ENCODE measurements at places on chromosomes 12 and 14. TPM values are rescaled to one million over a fixed set of nuclear protein-coding genes. Genes with fewer than 3 reads are reported as not detected.

- H3K27ac ChIP-seq: peak overlapping the region; percentile 80
- peaks cover 19% of the 10 kb centered on the region for H3K4me1 ChIP-seq
- peaks cover 7% of the 10 kb centered on the region for H3K36me3 ChIP-seq
- no peak for DNase-seq
Measured at GRCh38 chr14:89166633-89167032, 250.4 kb downstream of the FOXN3 start.

The LYZ gene
- total RNA-seq: 4.5 TPM

DNA sequence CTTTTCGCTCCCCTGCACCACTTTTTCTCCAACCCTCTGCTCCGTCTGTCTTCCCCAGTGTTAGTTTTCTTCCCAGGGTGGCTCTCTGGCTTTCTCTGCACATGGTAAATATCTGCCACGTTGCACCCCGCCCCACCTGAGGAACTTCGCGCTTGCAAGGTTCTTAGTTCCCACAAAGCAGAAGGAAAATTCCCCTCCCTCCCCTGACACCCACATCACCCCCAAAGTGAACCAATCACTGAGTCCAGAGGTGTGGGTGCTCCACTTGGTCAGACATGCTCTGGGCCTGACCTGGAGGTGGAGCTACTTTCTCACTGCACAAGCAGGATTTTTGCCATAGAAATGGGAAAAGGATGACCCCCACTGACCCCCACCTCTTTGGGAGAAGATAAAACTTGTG lies 415.0 kb downstream of the FUT8 start:
- no peak overlapping the region for H3K27ac ChIP-seq
- no peaks in the 10 kb centered on the region for H3K36me3 ChIP-seq
- DNase-seq: no peak
- no peaks in the 10 kb centered on the region for H3K27me3 ChIP-seq

- H3K27ac ChIP-seq: no peak overlapping the region
- no peaks in the 10 kb centered on the region for H3K27me3 ChIP-seq
- H3K4me1 ChIP-seq: no peaks in the 10 kb centered on the region
- no peak overlapping the region for H3K4me3 ChIP-seq
Measured at GRCh38 chr12:104480826-104481440, 24.2 kb downstream of the CHST11 start.

The CHGA gene
- total RNA-seq: 0.32 TPM

DNA sequence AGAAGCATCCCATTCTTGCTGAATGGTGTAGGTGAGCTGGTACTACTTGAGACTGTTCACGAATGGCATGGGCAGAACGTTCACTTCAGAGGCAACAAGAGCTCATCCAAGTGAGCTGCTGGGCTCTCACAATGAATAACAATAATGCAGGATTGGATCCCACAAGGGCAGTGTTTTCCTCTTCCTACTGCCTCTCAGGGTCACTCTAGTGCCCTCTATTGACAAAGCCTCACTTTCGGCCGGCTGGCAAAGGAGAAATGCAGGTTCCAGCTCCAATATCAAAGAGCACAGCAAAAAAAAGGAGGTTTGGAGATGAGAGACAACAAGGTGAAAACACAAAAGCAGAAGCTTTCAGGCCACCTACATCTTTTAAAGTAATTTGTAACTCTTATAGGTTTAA lies 74.6 kb upstream of the MYF6 start:
- no peak overlapping the region for H3K27ac ChIP-seq
- H3K36me3 ChIP-seq: no peaks in the 10 kb centered on the region
- peaks cover 4% of the 10 kb centered on the region for H3K4me1 ChIP-seq
- H3K27me3 ChIP-seq: no peaks in the 10 kb centered on the region

The HOXC6 gene
- 7.6 TPM for total RNA-seq

The SPX gene
- total RNA-seq: not detected

The LIN7A gene
- 4.6 TPM for total RNA-seq

- no peak overlapping the region for H3K4me3 ChIP-seq
- H3K27me3 ChIP-seq: no peaks in the 10 kb centered on the region
- DNase-seq: no peak
- H3K4me1 ChIP-seq: peaks cover 3% of the 10 kb centered on the region
Measured at GRCh38 chr12:3225796-3226180, 148.6 kb downstream of the TSPAN9 start.

- peak; percentile 87 for DNase-seq
- H3K27me3 ChIP-seq: no peaks in the 10 kb centered on the region
- no peaks in the 10 kb centered on the region for H3K36me3 ChIP-seq
- H3K4me3 ChIP-seq: no peak overlapping the region
Measured at GRCh38 chr14:51780006-51780692, 80.3 kb upstream of the GNG2 start.

- no peak for DNase-seq
- H3K4me3 ChIP-seq: no peak overlapping the region
- no peaks in the 10 kb centered on the region for H3K36me3 ChIP-seq
- no peak overlapping the region for H3K27ac ChIP-seq
Measured at GRCh38 chr12:87812681-87813080, 216.5 kb downstream of the C12orf50 start.

DNA sequence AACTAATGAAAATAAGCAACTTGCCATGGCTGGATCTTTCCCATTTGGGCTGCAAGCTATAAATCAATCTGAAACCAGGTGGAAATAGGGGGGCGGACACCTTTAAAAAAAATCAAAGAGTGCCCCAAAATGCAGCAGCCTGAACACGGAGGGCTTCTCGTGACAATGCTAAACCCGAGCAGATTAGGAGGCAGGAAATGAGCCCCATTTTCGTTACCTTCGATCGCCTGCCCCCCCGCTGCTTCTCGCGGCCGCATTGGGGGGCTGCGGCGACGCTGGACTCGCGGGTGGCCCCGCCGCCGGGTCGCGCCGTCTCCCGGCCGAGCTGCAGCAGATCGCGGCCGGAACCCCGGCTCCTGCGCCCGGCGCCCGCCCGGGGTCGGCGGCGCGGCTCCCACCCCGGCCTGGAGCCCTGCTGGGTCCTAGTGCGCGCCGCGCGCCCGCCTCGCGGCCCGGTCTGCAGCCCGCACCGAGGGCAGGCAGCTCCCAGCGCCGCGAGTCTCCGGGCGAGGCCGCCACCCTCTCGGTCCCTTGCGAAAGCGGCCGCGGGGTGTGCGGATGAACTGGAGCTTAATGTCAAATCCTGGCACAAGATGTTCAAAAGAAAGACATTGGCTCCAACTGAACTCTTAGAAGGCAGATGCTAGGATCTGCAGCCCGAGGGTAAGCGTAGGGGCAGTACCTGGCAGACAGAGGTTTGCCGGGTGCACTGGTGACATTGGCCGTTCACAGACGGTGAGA lies 201.9 kb upstream of the FOXN3 start:
- no peaks in the 10 kb centered on the region for H3K27me3 ChIP-seq
- H3K4me3 ChIP-seq: peak overlapping the region; percentile 97
- H3K27ac ChIP-seq: peak overlapping the region; percentile 74
- no peaks in the 10 kb centered on the region for H3K4me1 ChIP-seq
- DNase-seq: peak; percentile 83
- H3K36me3 ChIP-seq: no peaks in the 10 kb centered on the region

DNA sequence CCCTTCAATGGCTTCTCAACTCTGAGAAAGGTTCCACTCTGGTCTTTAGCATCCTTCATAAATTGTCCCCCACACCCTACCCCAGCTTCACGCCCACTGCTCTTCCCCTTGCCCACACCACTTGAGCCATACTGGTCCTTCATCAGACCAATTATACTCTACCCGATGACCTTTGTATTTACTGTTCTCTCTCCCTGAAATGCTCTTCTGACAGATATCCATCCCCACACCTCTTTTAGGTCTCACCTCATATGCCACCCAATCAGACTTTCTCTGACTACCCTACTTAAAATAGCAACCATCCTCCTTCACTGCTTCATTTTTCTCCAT lies 135.7 kb downstream of the MED13L start:
- DNase-seq: no peak
- no peaks in the 10 kb centered on the region for H3K27me3 ChIP-seq
- H3K36me3 ChIP-seq: no peaks in the 10 kb centered on the region
- H3K4me3 ChIP-seq: no peak overlapping the region
- H3K27ac ChIP-seq: peak overlapping the region; percentile 65

- H3K27me3 ChIP-seq: no peaks in the 10 kb centered on the region
- H3K36me3 ChIP-seq: no peaks in the 10 kb centered on the region
- no peak overlapping the region for H3K27ac ChIP-seq
- H3K4me3 ChIP-seq: no peak overlapping the region
- peaks cover 2% of the 10 kb centered on the region for H3K4me1 ChIP-seq
Measured at GRCh38 chr14:104808456-104808855, 7.6 kb downstream of the ZBTB42 start.

The GYS2 gene
- total RNA-seq: not detected

The GLIPR1L1 gene
- total RNA-seq: not detected

- H3K27ac ChIP-seq: no peak overlapping the region
- no peak for DNase-seq
- no peaks in the 10 kb centered on the region for H3K27me3 ChIP-seq
- no peaks in the 10 kb centered on the region for H3K36me3 ChIP-seq
- no peaks in the 10 kb centered on the region for H3K4me1 ChIP-seq
Measured at GRCh38 chr14:32049361-32050088, 27.6 kb upstream of the ARHGAP5 start.

DNA sequence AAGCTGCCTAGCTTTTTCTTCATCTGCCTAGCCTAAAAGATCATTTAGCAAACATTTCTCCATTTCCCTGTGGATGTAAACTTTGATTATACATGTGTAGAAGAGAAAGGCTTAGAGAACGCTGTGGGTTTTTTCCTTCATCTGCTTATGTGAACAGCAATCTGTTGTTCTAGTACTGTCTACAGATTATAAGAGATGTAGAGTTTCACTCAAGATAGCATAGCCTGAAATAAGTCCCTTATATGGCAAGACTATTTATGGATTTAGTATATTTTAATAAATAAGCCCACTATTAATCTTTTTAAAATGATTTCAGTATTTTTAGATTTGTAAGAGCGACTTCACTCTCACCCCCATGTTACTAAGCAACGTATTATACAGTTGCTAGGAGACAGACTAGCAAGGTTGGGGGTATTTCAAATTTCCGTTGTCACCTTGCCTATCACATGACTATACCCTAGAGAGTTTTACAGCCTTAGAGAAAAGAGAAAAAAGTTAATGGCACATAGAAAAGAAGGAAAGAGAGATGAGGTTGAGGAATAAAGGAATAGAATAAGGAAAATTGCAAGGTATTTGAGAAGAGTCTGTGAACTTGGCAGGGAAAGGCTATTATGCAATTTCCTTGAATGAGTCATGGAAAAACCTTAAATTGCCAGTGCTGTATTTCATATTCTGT lies 12.2 kb upstream of the TUBA1A start:
- H3K36me3 ChIP-seq: no peaks in the 10 kb centered on the region
- peaks cover 7% of the 10 kb centered on the region for H3K4me1 ChIP-seq
- DNase-seq: no peak
- peak overlapping the region; percentile 29 for H3K4me3 ChIP-seq
- peak overlapping the region; percentile 86 for H3K27ac ChIP-seq

The GPRC5D gene
- total RNA-seq: not detected

The SERPINA5 gene
- 4.3 TPM for total RNA-seq

GRCh38 chr14:67523764-67524633 lies 9.1 kb upstream of the PLEKHH1 start:
- no peaks in the 10 kb centered on the region for H3K27me3 ChIP-seq
- no peak overlapping the region for H3K4me3 ChIP-seq
- DNase-seq: no peak

GRCh38 chr14:86296173-86296572 lies 766.2 kb downstream of the FLRT2 start:
- no peaks in the 10 kb centered on the region for H3K36me3 ChIP-seq
- H3K4me1 ChIP-seq: no peaks in the 10 kb centered on the region
- H3K4me3 ChIP-seq: no peak overlapping the region
- H3K27me3 ChIP-seq: no peaks in the 10 kb centered on the region
- H3K27ac ChIP-seq: no peak overlapping the region

DNA sequence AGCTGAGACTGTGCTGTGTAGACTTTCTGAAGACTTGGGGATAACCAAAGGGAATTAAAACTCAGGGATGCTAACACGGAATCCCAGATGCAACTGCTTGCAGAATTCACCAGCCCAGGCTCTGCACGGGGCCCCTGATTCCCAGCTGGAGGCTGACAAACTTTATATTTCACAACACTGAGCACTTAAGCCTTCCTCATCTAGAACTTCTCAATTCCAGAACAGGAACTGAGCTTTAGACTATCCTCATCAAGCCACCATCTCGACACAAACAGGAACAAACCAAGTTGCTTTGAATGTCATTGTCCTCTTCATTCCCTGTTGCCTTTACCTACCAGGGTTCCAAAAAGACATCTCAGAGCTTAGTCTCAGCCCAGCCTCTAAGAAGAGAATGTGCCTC lies 22.2 kb downstream of the CCDC63 start:
- H3K4me1 ChIP-seq: no peaks in the 10 kb centered on the region
- no peaks in the 10 kb centered on the region for H3K36me3 ChIP-seq
- H3K27ac ChIP-seq: no peak overlapping the region
- H3K27me3 ChIP-seq: no peaks in the 10 kb centered on the region
- no peak overlapping the region for H3K4me3 ChIP-seq

The DIO2 gene
- 17.8 TPM for total RNA-seq

Data from ascending aorta (tissue), 2 donors.